GM10248 (cell line): ENCODE measurements at places on chromosomes 4 and X.

DNA sequence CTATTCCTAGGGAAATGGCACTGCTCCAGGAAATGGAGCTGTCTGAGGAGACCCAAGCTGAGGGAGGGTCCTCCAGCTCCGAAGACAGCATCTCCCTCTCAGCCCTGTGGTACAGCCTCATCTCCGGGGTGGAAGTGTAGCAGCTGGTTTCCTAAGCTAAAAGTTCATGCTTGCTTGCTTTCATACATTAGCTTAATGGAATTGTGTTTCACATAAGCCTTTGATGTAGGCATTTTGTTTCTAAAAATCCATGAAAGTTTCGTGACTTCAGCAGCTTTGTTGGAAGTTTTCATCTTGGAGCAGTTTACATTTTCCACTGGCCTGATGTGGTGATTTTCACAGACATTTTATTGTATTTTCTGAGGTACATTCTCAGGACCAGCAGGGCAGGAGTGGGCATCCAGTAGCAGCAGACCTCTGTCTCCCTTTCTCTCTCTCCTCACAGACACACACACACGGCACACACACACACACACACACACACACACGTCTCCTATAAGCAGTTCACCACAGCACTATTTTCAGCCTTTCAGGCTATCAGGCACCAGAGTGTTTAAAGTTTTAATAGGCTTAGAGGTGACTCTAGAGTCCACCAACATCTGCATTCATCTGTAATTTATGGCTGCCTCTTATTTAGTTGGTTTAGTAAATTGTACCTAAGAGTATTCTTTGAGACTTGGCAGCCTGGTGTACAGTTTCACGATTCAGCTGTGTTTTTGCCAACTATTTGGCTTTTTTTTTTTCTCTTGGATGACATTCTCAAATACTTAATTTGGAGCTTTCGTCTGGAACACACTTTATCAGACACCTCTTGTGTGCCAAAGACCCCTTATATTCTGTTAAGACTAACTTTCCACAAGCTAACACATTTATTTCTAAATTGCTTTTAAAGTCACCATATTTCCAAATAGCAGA is 225.8 kb upstream of the SFRP2 start:
- DNase-seq, result no peak

GRCh38 chr4:40648131-40648530 is 18.5 kb upstream of the RBM47 start:
- no peak for DNase-seq

- peak; percentile 50 for DNase-seq
Measured at GRCh38 chr4:76607266-76607799, 172.3 kb downstream of the SHROOM3 start.

DNA sequence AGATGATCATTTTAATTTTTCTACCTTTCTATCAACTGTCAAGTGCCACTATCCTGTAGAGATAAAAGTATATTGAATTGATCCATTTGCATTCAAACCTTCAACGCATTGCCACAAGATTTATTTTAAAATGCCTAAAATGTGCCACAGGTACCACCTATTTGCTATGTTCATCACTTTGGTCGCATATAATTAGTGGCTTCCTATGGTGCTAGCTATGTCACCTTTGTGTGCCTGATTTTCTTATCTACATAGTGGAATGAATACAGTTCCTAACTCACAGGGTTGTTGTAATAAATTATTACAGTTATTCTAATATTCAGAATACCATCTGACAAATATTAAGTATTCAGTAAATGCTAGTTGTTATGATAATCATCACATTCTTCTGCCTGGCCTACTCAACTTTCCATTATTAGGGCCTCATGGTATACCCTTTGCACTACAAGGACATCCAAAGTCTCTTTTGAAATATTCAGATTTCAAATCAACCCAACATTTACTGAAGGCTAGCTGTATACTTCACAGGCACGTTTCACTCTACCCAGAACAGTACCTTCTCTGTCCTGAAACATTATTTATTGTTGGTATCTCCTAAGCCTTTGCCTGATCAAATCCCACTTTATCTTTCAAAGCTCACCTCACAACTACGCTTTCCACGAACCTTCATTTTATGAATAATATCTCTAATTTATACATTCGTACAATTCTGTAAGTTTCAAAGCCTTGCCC is 62.4 kb downstream of the ANXA10 start:
- DNase-seq, result no peak

DNA sequence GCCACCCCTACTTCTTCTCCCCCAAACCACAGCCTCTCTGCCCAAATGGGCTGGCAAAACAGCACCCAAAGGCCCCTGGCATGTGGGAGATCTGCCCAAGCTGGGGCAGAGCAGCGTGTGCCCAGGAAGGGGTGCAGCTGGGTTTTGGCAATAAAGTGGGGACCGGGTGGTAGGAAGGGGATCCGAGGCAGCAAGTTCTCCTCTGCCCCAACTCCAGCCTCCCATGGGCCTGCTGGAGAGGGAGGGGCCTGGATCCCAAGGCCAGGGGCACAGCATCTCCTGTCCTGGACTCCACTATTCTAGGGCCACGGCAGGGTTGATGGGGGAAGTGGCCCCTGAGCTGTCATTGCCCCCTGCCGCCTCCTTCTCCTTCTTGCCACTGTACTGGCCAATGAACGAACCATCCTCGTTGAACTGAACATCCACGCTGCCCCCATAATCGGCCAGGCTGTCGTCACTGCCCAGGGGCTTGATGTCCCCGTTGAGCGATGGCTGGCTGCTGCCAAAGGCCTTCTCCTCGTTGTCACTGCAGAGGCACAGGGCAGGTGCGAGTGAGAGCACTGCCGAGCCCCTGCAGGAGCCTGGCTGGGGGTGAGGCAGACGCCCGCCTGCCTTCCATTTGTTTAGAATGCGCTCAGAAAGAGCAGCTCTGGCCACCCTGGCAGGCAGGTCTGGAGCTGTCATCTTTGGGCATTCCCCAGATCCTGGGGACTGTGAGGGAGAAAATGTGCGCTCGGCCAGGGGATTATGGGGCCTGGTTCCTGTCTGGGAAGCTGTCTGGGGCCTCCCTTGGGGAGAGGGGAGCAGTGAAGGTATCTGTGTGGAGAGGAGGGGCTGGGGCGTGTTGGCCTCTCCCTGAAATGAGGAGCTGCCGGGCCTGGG is 23.4 kb downstream of the L1CAM start:
- peak; percentile 13 for DNase-seq

- DNase-seq, result no peak
Measured at GRCh38 chrX:97628326-97628725, 744.6 kb downstream of the RPA4 start.

DNA sequence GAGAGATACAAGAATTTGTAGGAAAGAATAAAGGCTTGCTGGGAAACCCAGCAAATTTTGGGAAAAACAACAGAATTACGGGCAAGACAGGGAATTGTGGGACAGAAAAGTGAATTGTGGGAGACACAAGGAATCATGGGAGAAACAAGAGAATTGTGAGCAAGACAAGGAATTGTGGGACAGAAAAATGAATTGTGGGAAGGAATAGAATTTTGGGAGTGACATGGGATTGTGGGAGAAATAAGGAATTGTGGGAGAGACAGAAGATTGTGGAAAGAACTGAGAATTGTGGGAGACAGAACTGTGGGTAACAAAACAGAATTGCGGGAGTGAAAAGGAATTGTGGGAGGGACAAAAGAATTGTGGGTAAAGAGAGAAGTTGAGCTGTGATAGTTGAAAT is 1.2 kb upstream of the HCCS start:
- DNase-seq, result no peak

GRCh38 chr4:70488748-70489147 is 16.8 kb downstream of the MUC7 start:
- DNase-seq, result no peak

GRCh38 chr4:182206916-182207315 is 36.3 kb upstream of the TENM3 start:
- DNase-seq, result no peak

GRCh38 chr4:83563998-83564397 is 28.1 kb downstream of the GPAT3 start:
- no peak for DNase-seq

- no peak for DNase-seq
Measured at GRCh38 chr4:159237975-159238374, 135.1 kb downstream of the RAPGEF2 start.
